ENCODE measurements at places on chromosomes 2 and 18. TPM values are rescaled to one million over a fixed set of nuclear protein-coding genes. Genes with fewer than 3 reads are reported as not detected.

GRCh38 chr2:52940101-52940500 lies 827.5 kb upstream of the CHAC2 start:
- no peak for DNase-seq

C2orf80 gene
- total RNA-seq, result not detected

SF3B1 gene
- total RNA-seq, result 284 TPM

- DNase-seq, result no peak
Measured at GRCh38 chr2:178644919-178645318, 162.3 kb downstream of the TTN start.

DNA sequence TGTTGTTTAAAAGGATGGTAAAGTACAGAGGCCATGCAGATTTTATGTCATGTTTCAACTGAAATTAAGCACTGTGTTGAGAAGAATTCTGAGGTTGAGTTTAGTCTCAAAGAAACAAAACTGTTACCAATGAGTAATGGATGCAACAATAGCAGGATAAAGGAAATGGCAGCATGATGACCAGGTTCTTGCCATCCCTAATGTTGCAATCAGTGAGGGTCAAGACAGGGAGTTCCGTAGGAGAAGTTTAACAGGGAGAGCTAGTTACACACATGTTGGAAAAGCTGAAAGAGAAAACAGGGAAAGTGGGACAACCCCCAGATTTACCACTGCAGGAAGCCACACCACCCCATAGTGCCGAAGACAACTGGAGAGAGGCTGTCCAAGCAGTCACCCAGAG lies 343.8 kb upstream of the EPHA4 start:
- no peak for DNase-seq

DNA sequence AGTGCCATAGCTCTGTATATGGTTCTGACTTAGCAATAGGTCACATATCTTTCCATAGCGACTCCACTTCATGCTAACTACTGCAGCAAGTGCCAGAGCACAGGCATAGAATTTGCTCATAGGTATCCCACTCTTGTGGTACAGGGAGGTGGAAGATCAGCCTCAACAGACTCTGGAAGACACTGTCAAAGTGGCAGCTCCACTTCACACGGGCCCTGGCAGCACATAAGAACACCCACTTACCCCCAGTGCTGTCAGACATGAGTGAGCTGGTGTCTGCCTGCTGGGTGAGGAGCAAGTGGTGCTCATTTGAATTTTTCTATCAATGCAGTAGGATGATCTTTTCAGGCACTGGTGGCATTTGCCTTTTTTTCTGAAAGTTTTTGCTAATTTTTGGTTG lies 48.6 kb downstream of the BCL2L11 start:
- no peak for DNase-seq

DNA sequence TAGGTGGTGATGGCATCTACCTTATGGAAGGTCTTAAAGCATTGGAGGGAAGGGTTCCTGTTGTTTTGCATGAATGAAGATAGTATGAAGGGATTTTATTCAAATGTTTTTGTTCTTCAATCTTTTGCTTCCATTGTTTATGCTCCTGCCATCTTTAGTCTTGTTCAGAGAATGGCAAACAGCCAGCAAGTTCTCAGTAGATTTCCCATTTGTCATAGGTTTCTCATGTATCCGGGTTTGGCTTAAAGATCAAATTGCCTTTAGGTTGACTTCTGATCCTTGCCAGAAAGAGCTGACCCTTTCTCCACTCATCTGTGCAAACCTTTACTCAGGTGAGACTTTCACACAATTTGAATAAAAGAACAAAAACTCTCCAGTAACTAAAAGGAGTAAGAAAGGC lies 44.2 kb upstream of the STAT4 start:
- no peak for DNase-seq
